ENCODE measurements at places on chromosomes 7 and 10. TPM values are rescaled to one million over a fixed set of nuclear protein-coding genes. Genes with fewer than 3 reads are reported as not detected.

PNLIP gene
- total RNA-seq = not detected

CHAT gene
- total RNA-seq = not detected

LDB3 gene
- 0.18 TPM for total RNA-seq

PURB gene
- 7.6 TPM for total RNA-seq

VAX1 gene
- not detected for total RNA-seq

GARIN1A gene
- total RNA-seq = under 0.01 TPM

RPEL1 gene
- total RNA-seq = under 0.01 TPM

CYP2C9 gene
- not detected for total RNA-seq

PALS2 gene
- 8.8 TPM for total RNA-seq

BAIAP2L1 gene
- total RNA-seq = 1.3 TPM

RNF32 gene
- not detected for total RNA-seq

CYP2C19 gene
- not detected for total RNA-seq

PRKAG2 gene
- 7.4 TPM for total RNA-seq

OR2A5 gene
- not detected for total RNA-seq

NKX1-2 gene
- total RNA-seq = not detected

TMEM140 gene
- 1.6 TPM for total RNA-seq

CALCR gene
- total RNA-seq = not detected

ASB10 gene
- total RNA-seq = not detected

ADAM12 gene
- total RNA-seq = 7.2 TPM
